Osteoblast (primary cell): ENCODE measurements at places on chromosomes 3 and 15. TPM values are rescaled to one million over a fixed set of nuclear protein-coding genes. Genes with fewer than 3 reads are reported as not detected.

Gene SERINC4
- total RNA-seq: not detected in 2 replicates

Gene ST3GAL6
- 2.2 and 2.7 TPM in 2 replicates for total RNA-seq

Gene RSL24D1
- total RNA-seq: 110 and 118 TPM in 2 replicates

Gene RETNLB
- not detected in 2 replicates for total RNA-seq

Gene CSPG5
- under 0.01 and 0.29 TPM in 2 replicates for total RNA-seq

Gene NPAP1
- total RNA-seq: not detected in 2 replicates

Gene ARPIN
- 14.1 and 17.7 TPM in 2 replicates for total RNA-seq

Gene RFTN1
- 94.6 and 99.2 TPM in 2 replicates for total RNA-seq

DNA sequence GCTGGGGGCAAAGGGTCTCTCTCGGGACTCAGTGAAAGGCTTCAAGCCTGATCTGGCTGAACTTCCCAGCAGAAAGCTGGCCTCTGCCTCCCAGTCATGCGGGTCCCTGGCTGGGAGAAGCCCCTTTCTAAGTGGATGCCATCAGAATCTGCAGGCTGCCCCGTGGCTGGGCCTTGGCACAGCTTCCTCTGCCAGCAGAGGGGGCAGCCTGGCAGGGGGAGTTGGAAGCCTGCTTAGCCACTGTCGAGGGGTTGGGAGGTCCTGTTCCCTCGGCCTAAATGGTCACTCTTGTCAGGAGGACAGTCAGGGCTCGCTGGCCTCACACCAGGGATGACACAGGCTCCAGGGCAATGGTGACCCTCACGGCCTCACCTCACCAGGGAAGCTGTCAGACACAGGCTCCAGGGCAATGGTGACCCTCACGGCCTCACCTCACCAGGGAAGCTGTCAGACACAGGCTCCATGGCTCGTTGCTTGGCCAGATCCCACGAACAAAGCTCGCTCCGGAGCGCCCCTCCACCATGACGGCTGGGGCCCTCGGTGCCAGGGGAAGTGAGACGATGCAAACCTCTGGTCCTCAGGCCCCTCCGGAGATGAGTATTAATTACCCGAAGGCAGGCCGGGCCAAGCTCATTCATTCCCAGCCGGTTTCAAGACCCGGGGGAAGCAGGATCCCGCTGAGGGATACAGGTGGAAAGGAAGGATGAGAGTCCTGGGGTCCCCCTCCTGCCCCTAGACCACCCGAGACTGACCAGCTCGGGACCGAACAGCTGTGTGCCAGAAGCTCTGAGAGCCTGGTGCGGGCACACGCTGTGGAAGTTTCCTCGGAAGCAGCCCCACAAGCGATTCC lies 151.0 kb downstream of the CHSY1 start:
- H3K4me1 ChIP-seq: no peaks in the 10 kb centered on the region
- peak; percentile 15 for DNase-seq
- no peak overlapping the region for H3K27ac ChIP-seq
- no peak overlapping the region for H3K4me3 ChIP-seq
- H3K36me3 ChIP-seq: no peaks in the 10 kb centered on the region

- peaks cover 22% of the 10 kb centered on the region for H3K4me1 ChIP-seq
- no peak overlapping the region for H3K27ac ChIP-seq
- no peak overlapping the region for H3K4me3 ChIP-seq
- DNase-seq: no peak
- H3K36me3 ChIP-seq: no peaks in the 10 kb centered on the region
- no peaks in the 10 kb centered on the region for H3K27me3 ChIP-seq
Observed at GRCh38 chr15:36608180-36608579, 28.8 kb downstream of the CDIN1 start.

- DNase-seq: peak; percentile 34
- peaks cover 16% of the 10 kb centered on the region for H3K4me1 ChIP-seq
- H3K4me3 ChIP-seq: peak overlapping the region; percentile 62
- peak overlapping the region; percentile 33 for H3K27ac ChIP-seq
- no peaks in the 10 kb centered on the region for H3K27me3 ChIP-seq
- no peaks in the 10 kb centered on the region for H3K36me3 ChIP-seq
Observed at GRCh38 chr3:171175741-171176234, 149.3 kb upstream of the SLC2A2 start.

DNA sequence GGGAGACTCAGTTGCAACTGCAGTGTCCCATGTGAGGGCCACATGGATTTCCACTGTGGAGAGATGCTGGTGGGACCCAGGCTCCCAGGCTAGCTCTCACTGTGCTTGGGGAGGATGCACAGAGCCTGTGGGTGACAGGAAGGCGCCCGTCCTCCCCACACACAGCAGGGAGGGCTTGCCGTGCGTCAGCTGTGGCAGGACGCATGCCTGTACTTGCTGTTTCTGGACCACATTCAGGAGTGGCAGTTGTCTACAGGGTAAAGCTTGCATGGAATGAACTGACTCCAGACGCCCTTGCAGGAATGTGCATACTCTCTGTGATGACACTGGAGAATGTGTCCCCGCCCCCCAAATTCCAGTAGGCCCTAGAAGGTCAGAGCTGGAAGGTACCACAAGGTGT lies 63.8 kb upstream of the SNRPA1 start:
- no peak overlapping the region for H3K27ac ChIP-seq
- H3K4me3 ChIP-seq: no peak overlapping the region
- peaks cover 3% of the 10 kb centered on the region for H3K27me3 ChIP-seq
- H3K4me1 ChIP-seq: no peaks in the 10 kb centered on the region
- H3K36me3 ChIP-seq: no peaks in the 10 kb centered on the region
- peak; percentile 62 for DNase-seq

DNA sequence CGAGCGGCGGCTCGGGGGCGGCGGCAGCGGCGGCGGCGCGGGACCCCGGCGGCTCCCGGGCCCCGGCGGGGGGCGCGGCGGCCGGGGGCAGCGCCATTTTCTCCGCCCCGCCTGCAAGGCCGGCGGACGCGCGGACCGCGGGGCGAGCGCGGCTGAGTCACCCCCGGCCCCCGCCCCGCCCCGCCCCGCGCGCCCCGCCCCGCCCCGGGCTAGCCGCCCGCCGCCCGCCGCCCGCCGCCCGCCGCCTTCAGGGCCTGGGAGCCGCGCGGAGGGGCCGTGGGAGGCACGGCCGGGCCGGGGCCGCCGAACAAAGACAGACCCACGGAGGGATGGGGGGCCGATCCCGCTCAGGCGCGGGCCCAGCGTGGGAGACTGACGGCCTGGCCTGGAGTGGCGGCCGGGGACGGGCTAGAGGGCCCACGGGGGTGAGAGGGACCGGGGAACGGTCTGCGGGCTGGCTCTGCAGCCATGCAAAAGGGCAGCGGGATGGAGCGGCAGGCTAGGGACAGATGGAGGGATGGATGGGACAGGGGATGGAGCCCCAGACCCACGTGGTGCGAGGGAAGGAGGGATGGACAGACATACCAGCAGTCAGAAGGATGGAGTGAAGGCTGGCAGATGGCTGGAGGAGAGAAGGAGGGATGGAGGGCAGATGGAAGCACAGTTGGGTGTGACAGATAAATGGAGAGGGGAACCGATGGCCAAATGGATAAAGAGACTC lies at the start of gene EIF4E3:
TSS of gene EIF4E3 (minus strand) at position 132 of the 721 bp plus-strand sequence. CDS start at position 97, 35 bp downstream.
- H3K4me3 ChIP-seq: peak within 1 kb of the TSS; percentile 73
- peak; percentile 99 for DNase-seq
- no peak within 1 kb of the TSS for H3K27ac ChIP-seq

GRCh38 chr15:47135267-47135666 lies 582.0 kb upstream of the SEMA6D start:
- no peaks in the 10 kb centered on the region for H3K27me3 ChIP-seq
- no peaks in the 10 kb centered on the region for H3K36me3 ChIP-seq
- H3K4me3 ChIP-seq: no peak overlapping the region

GRCh38 chr3:57031631-57032541 lies 28.6 kb upstream of the SPATA12 start:
- H3K4me3 ChIP-seq: no peak overlapping the region
- DNase-seq: no peak
- H3K27ac ChIP-seq: no peak overlapping the region
- no peaks in the 10 kb centered on the region for H3K4me1 ChIP-seq

DNA sequence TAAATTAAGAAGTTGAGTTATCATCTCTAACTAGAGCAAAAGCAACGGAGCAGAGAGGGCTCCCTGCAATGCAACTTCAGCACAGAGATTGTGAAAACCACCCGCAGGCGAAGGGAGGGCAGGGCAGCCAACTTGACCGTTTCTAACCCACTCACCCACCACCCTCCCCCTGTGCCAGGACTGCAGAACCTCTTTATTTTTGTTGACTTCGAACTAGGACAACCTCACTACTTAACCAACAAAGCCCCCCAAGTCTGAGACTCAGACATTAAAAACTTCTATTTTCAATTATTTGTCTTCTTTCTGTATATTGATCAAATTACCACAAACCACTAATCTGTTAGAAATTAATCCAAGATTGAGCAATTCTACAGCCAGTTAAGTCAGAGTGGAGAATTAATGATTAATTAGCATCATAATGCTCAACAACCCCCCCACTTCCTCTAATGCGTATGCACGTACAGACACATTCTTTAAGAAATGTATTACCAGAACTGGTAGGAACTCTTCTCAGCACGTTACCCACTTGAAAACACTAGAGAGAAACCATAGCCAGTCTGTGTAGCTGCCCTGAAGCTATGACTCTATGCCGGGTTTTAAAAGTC lies 2.0 kb downstream of the MGLL start:
- peaks cover 13% of the 10 kb centered on the region for H3K36me3 ChIP-seq
- H3K4me3 ChIP-seq: peak overlapping the region; percentile 6
- DNase-seq: peak; percentile 92
- peaks cover 22% of the 10 kb centered on the region for H3K4me1 ChIP-seq
- no peak overlapping the region for H3K27ac ChIP-seq
- H3K27me3 ChIP-seq: no peaks in the 10 kb centered on the region

DNA sequence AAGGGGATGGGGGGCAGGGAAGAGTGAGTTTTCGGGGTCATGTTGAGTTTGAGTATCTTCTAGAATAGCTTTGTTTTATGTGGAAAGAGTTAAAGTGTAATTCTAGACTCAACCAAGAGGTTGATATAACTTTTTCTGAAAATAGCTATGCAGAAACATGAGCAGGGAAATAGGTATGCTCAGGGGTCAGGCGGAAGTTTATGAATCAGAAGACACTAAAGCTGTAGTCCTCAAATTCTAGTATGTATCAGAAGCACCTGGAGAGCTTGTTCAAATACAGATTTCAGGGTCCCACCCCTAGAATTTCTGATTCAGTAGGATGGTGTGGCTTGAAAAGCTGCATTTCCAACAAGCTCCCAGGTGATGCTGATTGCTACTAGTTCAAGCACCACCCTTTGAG lies 37.6 kb upstream of the UBE2E2 start:
- no peak for DNase-seq
- no peak overlapping the region for H3K27ac ChIP-seq
- peaks cover 6% of the 10 kb centered on the region for H3K27me3 ChIP-seq
- H3K36me3 ChIP-seq: no peaks in the 10 kb centered on the region
- no peak overlapping the region for H3K4me3 ChIP-seq

GRCh38 chr3:137024348-137024747 lies 66.6 kb downstream of the IL20RB start:
- no peak overlapping the region for H3K27ac ChIP-seq
- no peaks in the 10 kb centered on the region for H3K36me3 ChIP-seq
- no peaks in the 10 kb centered on the region for H3K4me1 ChIP-seq
- H3K4me3 ChIP-seq: no peak overlapping the region
- no peak for DNase-seq

- DNase-seq: no peak
- no peaks in the 10 kb centered on the region for H3K36me3 ChIP-seq
- H3K27ac ChIP-seq: no peak overlapping the region
- no peaks in the 10 kb centered on the region for H3K4me1 ChIP-seq
Observed at GRCh38 chr15:97196048-97197014, 764.2 kb upstream of the ARRDC4 start.

- DNase-seq: peak; percentile 81
- H3K4me1 ChIP-seq: peaks cover 16% of the 10 kb centered on the region
- H3K27me3 ChIP-seq: peaks cover 2% of the 10 kb centered on the region
- H3K4me3 ChIP-seq: no peak overlapping the region
- H3K27ac ChIP-seq: peak overlapping the region; percentile 31
Observed at GRCh38 chr3:56119575-56120349, 348.5 kb downstream of the ERC2 start.

DNA sequence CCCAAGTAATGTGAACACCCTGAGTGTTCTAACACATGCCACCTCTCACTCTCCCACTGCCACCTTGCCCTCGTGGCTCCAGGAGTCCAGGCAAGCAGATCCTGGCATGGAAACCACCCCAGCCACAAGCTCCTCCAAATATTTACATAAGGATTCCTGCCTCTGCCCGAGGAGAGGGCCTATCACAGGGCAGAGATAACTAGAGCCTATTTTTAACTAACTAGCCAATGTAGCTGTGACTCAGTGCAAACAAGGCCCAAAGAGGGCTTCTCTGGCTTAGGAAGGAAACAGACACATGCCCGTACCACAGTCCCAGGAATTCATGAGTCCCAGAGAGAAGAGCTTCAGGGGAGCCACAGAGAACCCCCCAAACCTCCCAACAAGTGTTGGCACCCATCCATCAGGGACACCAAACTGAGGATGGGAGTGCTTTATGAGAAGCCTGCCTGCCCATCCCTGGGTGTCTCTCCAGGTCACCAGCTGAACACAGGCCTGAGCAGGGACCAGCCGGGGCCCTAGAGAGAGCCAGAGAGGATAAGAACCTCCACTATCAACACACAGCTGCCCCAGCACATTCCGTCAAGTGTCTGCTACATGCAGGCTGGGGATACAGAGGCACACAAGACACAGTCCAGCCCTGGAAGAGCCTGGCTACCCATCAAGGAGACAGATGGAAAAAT lies 9.2 kb downstream of the FYCO1 start:
- DNase-seq: peak; percentile 93
- H3K4me3 ChIP-seq: peak overlapping the region; percentile 15
- peaks cover 61% of the 10 kb centered on the region for H3K4me1 ChIP-seq
- no peaks in the 10 kb centered on the region for H3K27me3 ChIP-seq

DNA sequence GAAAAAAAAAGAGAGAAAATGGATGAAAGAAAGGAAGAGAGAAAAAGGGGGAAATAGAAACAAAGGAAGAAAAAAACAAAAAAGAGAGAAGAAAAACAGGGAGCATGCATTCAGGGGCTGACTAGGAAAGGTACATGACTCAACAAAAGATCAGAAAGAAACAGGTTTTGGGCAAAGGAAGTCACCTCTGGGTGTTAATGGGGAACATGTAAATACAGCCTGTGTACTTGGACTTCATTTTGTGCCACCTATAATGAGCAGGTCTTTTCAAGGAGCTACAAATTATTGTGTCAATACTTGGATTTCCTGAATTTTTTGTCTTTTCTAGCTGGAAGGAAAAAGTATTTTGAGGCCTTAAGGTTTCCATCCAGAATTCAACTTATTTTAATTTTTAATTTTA lies 53.4 kb upstream of the CCDC50 start:
- H3K27ac ChIP-seq: no peak overlapping the region
- no peaks in the 10 kb centered on the region for H3K36me3 ChIP-seq
- no peak overlapping the region for H3K4me3 ChIP-seq
- H3K27me3 ChIP-seq: no peaks in the 10 kb centered on the region
- no peaks in the 10 kb centered on the region for H3K4me1 ChIP-seq

GRCh38 chr15:82699726-82700125 lies 9.9 kb downstream of the AP3B2 start:
- H3K27me3 ChIP-seq: no peaks in the 10 kb centered on the region
- DNase-seq: peak; percentile 60
- H3K4me1 ChIP-seq: no peaks in the 10 kb centered on the region

- no peak overlapping the region for H3K27ac ChIP-seq
- H3K36me3 ChIP-seq: peaks cover 64% of the 10 kb centered on the region
- no peak overlapping the region for H3K4me3 ChIP-seq
- no peak for DNase-seq
- no peaks in the 10 kb centered on the region for H3K27me3 ChIP-seq
- H3K4me1 ChIP-seq: no peaks in the 10 kb centered on the region
Observed at GRCh38 chr3:122458992-122459391, 43.1 kb upstream of the WDR5B start.
